ENCODE measurements at places on chromosomes 7 and 10.

GRCh38 chr7:70571403-70571934 lies 560.5 kb upstream of the GALNT17 start:
- no peak for DNase-seq

GRCh38 chr10:72659694-72660093 lies 32.2 kb upstream of the MCU start:
- no peak for DNase-seq

- DNase-seq = no peak
Measured at GRCh38 chr10:112956631-112957350, 6.7 kb downstream of the TCF7L2 start.

GRCh38 chr10:114350751-114351150 lies 53.6 kb downstream of the AFAP1L2 start:
- no peak for DNase-seq

GRCh38 chr10:3040069-3040468 lies 27.3 kb upstream of the PFKP start:
- DNase-seq = no peak

GRCh38 chr7:37129035-37129425 lies 319.6 kb downstream of the ELMO1 start:
- DNase-seq = no peak

- DNase-seq = peak; percentile 73
Measured at GRCh38 chr7:77529279-77529678, 7.8 kb upstream of the PTPN12 start.

GRCh38 chr7:40595832-40596231 lies 461.0 kb downstream of the SUGCT start:
- DNase-seq = no peak

DNA sequence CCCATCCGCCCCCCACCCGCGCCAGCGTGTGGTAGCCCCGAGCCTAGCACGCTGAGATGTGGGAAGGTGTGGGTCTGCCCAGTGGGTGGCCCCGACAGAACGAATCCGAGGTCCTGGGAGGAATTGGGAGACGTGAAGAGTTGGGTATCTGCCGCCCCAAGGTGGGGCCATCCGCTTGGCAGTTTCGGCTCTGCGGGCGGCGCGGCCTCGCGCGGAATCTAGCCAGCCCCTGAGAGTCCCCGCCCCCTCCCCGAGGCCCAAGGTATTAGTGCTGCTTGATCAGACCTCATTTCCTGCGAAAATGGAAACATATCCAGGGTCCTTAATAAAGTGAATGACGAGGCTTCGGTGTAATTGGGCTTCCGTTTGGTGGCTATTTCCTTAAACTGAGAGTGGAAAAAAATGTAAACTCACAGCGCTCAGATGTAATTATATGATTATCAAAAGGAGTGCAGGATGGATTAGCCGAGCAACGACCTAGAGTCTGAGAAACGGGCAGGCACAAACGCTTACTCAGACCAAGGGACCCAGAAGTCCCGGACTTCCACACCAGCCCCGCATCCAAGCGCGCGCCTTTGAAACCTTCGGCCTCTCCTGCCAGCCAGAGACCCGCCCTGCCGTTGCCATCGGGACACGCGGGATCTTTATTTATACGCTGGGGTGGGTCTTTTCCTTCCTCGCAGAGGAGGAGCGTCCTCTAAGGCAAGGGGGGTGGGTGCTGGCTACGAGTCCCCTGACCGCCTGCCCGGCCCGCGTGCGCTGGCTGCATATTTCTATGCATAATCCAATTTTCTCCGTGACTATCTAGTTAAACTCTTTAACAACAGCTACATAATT lies 12.8 kb downstream of the LBX1 start:
- DNase-seq = no peak

GRCh38 chr10:89643431-89643811 lies 1.6 kb downstream of the PANK1 start:
- no peak for DNase-seq

Data from OCI-LY7 (cell line).